ENCODE measurements at places on chromosomes 7 and 10.

- DNase-seq: no peak
Observed at GRCh38 chr7:96663871-96664445, 45.7 kb downstream of the SEM1 start.

- no peak for DNase-seq
Observed at GRCh38 chr7:118052336-118052735, 131.6 kb upstream of the LSM8 start.

DNA sequence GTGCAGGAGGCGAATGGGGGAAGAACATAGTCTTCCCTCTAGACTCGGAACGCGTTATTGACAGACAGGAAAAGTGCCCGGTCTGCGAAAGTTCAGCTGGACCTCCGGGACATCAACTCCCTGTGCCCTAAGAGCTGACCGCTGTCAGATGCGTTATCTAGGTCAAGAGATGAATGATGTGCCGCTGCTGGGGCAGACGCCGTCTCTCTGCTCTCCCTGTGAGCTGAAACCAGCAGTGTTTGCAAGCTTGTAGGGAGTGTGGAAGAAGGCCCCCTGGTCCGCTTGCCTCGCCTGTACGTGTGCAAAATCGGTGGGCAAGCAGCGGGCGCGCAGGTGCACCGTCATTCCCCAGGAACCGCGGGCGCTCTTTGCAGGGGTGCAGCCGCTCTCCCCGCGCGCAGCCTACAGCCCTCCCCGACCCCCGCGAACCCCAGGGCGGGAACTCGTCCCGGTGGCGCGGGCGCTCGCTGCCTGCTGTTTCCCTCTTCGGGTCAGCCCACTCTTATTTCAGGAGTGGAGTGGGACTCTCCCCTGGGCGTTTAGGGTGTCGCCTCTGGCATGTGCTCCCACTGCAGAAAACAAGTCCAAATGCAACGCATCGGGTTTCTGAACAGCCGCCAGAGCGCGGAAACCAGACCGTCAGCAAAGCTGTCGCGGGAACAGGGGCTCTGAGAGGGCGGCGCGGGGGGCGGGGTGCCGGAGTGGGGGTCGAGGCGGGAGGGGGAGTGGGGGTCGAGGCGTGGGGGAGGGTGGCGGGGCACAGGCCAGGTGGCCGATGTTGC, 1.8 kb upstream of the PFKFB3 start:
- peak; percentile 25 for DNase-seq

GRCh38 chr7:46290374-46291049, 369.4 kb upstream of the IGFBP3 start:
- no peak for DNase-seq

- DNase-seq: no peak
Observed at GRCh38 chr7:126716321-126716720, 536.4 kb downstream of the GRM8 start.

GRCh38 chr10:74900297-74900696, 73.9 kb downstream of the KAT6B start:
- no peak for DNase-seq

DNA sequence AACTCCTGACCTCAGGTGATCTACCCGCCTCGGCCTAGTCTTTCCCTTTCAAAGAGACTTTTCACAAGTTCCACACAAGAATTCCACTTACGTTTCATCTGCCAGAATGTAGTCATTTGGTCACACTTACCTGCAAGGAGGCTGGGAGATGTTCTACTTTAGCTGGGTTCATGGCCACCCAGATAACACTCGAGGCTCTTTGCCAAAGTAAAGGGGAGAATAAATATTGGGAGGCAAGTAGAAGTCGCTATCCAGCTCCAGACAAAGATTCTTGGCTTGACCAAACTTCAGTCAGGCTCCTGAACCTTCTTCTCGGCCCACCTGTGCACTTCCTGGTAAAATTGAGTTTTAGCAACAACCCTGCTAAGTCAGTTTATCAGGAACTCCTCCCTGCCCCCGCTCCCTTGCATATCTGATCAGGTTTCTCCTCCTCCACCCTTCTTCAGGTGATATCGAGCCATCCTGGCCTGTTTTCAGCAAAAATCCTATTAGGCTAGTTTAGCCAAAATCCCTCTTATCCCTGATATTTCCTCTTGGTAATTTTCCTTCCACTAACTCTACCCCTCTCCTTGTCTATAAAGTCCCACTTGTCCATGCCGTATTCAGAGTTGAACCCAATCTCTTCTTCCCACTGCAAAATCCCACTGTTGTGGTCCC, 25.1 kb upstream of the SAMD8 start:
- DNase-seq: no peak

DNA sequence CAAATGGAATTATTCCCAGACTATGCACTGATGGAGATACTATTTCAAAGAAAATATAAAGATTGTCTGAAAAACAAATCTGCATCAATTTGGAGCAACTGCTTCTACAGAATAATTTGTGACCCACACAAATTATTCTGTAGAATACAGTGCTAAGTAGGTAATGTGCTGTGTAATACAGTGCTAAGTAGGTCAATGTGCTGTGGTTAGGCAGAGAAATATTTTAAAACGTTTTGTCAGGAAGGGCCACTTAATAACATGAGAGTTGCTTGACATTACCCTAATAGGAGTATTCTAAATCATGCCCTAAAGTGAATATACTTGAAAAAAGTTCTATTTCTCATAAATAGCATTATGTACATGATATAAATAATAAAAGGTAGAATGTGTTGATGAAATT, 116.5 kb upstream of the KCND2 start:
- DNase-seq: no peak

DNA sequence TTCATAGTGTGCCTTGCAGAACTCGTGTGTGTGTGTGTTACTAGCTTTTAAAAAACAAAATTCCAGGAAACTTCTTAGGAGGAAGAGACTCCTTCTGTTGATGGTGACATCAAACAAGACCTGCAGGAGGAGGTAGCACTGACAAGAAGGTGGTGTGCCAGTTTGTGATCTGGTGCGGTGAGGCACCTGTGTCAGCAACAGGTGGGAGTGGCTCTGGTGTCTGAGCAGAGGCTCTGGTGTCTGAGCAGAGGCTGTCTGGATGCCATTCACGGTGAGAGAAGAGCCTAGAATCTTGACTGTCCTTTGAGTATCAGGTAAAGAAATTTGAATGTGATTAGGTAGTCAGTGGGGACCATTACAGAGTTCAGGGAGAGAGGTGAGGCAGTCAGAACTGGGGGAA, 122.8 kb downstream of the INPP5A start:
- DNase-seq: no peak

GRCh38 chr10:74994854-74995253, 116.6 kb upstream of the SAMD8 start:
- no peak for DNase-seq

GRCh38 chr10:120459185-120459584, 2.2 kb downstream of the PLPP4 start:
- DNase-seq: no peak

DNA sequence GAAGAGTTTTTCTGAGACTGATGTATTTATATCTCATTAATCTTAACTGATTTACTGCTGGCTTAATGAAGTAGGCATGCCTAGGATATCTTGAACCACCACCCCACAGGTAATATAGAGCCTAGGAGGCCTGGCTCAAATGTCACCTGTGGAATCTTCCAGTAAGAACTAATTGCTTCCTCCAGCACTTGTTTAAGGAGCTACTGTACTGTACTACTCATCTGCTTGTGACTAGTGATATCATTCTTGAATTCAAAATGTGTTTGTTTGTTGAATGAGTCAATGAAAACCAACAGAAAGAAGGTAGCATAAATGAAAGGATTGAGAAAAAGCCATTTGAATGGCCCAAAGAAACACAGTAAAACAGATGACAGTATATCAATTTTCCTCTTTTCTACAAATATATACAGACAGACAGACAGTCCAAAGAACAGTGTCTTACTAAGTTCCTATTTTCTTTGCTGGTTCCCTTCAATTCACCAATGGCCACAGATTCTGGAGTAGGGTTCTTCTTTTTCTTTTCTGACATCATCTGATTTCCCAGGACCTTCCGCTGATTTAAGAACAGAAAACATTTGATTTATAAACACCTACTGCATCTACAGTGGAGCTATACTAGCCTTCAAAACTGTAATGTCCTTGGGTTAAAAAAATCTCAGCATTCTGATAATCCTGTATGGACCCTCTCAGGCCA, 43.7 kb upstream of the SLIT1 start:
- DNase-seq: no peak

GRCh38 chr7:47149208-47149839, 432.6 kb downstream of the TNS3 start:
- no peak for DNase-seq

- no peak for DNase-seq
Observed at GRCh38 chr7:128687131-128687530, 15.0 kb downstream of the GARIN1A start.

- no peak for DNase-seq
Observed at GRCh38 chr10:61592581-61592980, 70.1 kb upstream of the CABCOCO1 start.

- no peak for DNase-seq
Observed at GRCh38 chr7:125279961-125280360, 350.3 kb upstream of the POT1 start.

- no peak for DNase-seq
Observed at GRCh38 chr10:8380833-8381496, 326.5 kb downstream of the GATA3 start.

DNA sequence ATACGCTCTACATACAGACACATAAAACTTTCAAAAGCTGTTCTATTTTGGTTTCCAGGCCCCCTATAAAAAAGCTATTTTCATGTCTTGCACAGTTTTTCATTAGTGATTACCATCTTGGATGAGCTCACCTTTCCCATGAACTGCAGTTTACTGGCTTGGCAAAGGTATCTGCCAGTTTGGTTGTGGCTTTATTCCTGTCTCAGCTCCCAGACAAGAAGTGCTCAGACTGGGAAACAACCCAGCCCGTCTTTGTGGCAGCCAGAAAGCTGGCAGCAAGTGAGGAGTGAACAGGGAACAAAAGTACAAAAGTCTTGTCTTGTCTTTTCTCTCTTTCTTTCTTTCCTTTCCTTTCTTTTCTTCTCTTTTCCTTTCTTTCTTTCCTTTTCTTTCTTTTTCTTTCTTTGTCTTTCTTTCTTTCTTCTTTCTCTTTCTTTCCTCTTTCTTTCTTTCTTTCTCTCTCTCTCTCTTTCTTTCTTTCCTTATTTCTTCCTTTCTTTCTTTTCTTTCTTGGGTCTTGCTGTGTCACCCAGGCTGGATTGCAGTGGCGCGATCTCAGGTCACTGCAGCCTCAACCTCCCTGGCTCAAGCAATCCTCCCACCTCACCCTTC, 138.8 kb downstream of the CFAP58 start:
- no peak for DNase-seq

DNA sequence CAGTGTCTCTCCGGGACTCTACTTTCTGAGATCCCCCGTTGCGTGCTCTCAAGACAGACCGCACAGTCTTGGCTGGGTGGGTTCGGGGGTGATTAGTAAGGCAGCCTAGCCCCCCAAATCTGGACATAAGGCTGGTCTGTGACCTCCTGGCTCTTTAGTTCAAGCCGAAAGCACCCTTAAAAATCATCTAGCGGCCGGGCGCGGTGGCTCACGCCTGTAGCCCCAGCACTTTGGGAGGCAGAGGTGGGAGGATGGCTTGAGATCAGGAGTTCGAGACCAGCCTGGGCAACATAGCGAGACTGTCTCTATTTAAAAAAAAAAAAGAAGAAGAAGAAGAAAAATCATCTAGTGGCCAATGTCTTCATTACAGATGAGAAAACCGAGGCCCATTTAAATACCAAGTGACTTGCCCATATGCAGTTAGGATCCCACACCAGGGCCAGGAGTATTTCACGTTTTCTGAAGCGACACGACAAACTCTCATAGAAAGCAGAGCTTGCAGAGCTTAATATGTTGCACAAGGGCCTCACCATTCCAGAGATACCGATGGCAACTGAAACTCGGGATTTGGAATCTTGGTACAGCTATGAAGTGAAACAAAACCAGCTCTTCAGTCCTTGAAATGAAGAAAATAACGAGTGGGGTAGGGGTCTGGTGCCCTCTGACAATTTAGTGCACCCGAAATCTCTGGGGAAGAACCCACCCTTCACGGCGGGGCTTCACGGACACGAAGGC, 703 bp upstream of the HILPDA start:
- no peak for DNase-seq

- no peak for DNase-seq
Observed at GRCh38 chr7:89914711-89915110, 239.6 kb upstream of the STEAP1 start.

DNA sequence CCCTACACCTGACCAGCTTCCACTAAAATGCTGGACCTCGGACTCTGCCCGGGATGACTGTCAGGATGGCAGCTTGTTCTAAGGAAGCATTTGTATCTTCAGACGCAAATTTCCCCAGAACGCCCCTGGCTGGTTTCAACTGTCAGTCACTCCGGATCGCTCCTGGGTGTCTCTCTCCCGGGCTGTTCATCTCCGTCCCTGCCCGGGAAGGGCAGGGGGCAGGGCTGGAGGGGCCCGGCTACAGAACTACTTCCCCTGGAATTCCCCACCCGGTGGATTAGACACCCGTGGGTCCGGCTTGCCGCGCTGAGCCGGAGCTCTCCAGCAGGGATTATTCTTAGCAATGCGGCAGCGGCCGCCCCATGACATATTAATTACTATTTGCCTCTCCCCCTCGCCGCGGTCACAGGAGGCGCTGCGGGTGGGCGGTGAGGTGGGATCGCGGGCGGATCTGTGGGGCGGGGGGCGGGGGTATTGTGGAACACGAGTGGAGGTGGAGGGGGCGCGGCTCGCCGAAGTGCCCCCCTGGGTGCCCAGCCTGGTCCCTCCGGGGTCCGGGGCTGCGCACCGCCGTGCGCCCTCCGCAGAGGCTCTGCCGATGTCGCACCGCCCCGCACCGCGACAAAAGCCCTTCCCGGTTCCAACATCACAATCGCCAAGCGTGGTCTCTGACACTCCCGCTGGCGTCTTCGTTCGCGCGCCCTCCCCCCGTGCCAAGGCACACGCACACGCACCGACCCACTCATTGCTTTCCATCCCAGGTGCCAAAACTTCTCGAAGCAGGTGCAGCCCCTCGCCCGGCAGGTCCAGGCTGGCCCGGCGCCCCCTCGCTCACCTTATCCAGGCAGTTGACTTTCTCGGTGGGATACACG, 276.1 kb upstream of the NEBL start:
- DNase-seq: no peak

DNA sequence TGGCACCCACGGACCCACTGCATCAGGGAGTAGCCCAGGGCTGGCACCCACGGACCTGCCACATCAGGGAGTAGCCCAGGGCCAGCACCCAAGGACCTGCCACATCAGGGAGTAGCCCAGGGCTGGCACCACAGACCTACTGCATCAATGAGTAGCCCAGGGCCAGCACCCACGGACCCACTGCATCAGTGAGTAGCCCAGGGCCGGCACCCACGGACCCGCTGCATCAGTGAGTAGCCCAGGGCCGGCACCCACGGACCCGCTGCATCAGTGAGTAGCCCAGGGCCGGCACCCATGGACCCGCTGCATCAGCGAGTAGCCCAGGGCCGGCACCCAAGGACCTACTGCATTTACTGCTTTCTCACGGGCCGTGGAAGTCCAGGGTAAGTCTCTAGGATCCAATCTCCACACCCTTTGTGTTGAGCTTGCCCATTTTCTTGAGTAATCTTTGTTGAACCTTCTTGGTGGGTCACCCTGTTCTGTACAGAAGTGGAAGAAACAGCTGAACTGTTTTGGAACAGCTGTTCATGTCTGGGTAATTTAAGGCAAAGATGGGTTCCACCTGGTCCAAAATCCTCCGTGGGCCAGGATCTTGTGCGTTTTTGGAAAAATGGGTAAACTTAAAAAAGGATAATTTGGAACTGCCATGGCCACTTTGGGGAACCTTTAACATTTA, 69.0 kb downstream of the VIPR2 start:
- no peak for DNase-seq

All from activated CD4-positive, alpha-beta T cell treated with anti-CD3 and anti-CD28 coated beads, Interleukin-2, amount 50 U/mL, for 1 hour (primary cell).